RPMI8226 (cell line): ENCODE measurements at places on chromosomes 16 and 17.

DNA sequence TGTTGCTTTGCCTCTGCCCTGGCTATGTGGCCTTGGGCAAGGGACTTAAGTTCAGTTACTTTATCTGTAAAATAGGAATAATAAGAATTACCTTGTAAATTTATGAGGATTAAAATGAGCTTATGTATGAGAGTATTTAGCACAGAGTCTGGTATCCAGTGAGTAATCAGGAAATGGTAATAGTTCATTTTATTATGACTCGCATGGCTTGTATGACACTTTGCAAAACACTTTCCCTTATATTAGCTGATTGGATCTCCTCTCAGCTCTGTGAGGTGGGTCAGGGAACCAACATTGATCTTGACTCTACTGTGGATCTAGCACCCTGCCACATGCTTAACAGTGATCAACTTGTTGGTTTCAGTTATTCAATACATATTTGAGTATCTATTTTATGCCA, 8.3 kb upstream of the CDH3 start:
- no peak for DNase-seq

- no peak for DNase-seq
Observed at GRCh38 chr17:75701288-75701687, 20.0 kb upstream of the ITGB4 start.

DNA sequence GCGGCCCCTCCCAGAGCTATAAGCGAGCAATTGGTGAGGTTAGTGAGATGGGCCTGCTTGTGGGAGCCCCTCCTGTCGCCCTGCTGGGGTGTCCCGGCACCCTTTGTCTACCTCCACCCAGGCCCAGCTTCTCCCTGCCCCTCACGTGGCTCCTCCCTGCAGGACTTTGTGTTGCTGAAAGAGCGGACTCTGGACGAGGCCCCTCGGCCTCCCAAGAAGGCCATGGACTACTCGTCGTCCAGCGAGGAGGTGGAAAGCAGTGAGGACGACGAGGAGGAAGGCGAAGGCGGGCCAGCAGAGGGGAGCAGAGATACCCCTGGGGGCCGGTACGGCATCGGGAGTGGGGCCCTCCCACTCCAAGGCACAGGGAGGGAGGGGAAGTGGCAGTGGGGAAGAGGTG, 6.1 kb upstream of the C17orf107 start:
- DNase-seq = no peak

- DNase-seq = no peak
Observed at GRCh38 chr17:68184141-68184571, 63.7 kb upstream of the AMZ2 start.
